ENCODE measurements at places on chromosomes 5 and 9.
A peak's percentile ranks its signal among the peaks of the same experiment; 100 is the strongest.

DNA sequence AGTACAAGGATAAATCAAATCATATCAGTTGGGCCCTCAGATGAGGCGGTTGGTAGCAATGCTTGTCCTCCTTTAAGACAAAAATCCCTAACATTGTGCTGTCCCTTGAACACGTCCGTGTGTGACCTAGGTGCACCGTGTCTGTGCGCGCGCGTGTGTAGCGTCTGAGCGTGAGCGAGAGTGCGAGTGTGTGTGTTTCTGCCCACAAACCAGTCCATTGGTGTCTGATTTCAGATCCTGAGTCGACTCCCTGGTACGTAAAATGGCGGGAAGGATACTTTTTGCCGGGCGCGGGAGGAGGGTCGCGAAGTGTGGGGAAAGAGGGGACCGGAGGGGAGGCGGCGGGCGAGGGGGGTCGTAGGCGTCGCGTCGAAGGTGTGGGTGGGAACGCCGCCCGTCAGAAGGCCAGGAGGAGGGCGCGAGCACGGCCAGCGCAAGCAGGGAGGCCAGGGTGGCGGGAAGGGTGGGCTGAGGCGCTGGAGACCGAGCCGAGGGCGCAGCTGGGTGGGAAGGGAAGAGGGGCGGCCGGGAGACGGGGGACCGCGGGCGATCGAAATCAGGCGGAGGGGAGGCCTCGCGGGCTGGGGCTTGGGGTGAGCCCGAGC, 8.9 kb downstream of the OTP start:
- DNase-seq = no peak

GRCh38 chr5:147782110-147783028, at the start of gene JAKMIP2:
Gene JAKMIP2 (minus strand): TSS chr5:147782728. CDS start chr5:147671806, 110,922 bp downstream.
- DNase-seq = peak; percentile 97

GRCh38 chr5:124289641-124290311, 456.7 kb downstream of the ZNF608 start:
- DNase-seq = peak; percentile 7

DNA sequence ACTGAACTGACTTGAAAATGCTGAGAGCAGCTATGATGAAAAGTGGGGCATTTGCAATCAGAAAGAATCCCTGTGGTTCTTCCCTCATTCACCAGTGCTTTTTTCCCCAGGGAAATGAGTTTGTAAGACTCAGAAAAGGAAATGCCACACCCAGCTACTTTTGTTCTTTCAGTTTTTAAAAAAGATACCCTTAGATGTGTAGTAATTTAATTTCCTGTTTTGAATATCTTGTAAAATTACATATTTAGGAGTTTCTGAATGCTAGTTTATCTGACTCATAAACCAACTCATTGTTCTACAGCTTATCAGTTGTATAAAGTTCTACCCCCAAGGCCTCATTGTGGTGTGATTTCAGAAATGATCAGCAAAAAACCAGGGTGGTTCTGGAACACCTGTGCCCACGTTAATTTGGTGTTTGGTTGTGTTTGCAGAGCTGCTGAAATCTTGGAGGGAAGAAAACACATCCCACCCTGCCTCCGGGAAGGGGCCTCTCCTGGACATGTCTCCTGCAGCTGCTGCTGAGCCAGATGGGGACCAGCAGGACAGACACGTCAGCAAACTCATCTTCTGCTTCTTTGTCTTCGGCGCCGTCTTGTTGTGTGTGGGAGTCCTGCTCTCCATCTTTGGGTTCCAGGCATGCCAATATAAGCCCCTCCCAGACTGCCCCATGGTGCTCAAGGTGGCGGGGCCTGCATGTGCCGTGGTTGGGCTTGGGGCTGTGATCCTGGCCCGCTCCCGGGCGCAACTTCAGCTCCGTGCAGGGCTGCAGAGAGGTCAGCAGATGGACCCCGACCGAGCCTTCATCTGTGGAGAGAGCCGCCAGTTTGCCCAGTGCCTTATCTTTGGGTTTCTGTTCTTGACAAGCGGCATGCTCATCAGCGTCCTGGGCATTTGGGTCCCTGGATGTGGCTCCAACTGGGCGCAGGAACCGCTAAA, 2.8 kb downstream of the TMEM171 start:
- peak; percentile 32 for DNase-seq

- peak; percentile 67 for DNase-seq
These were observed 4.4 kb upstream of the CEP72 start for GRCh38 chr5:607541-608428.

GRCh38 chr5:97735209-97735608, 552.2 kb upstream of the RIOK2 start:
- DNase-seq = no peak

GRCh38 chr5:17277907-17278306, 60.5 kb downstream of the BASP1 start:
- no peak for DNase-seq

GRCh38 chr9:129841071-129841470, 5.8 kb downstream of the USP20 start:
- no peak for DNase-seq

DNA sequence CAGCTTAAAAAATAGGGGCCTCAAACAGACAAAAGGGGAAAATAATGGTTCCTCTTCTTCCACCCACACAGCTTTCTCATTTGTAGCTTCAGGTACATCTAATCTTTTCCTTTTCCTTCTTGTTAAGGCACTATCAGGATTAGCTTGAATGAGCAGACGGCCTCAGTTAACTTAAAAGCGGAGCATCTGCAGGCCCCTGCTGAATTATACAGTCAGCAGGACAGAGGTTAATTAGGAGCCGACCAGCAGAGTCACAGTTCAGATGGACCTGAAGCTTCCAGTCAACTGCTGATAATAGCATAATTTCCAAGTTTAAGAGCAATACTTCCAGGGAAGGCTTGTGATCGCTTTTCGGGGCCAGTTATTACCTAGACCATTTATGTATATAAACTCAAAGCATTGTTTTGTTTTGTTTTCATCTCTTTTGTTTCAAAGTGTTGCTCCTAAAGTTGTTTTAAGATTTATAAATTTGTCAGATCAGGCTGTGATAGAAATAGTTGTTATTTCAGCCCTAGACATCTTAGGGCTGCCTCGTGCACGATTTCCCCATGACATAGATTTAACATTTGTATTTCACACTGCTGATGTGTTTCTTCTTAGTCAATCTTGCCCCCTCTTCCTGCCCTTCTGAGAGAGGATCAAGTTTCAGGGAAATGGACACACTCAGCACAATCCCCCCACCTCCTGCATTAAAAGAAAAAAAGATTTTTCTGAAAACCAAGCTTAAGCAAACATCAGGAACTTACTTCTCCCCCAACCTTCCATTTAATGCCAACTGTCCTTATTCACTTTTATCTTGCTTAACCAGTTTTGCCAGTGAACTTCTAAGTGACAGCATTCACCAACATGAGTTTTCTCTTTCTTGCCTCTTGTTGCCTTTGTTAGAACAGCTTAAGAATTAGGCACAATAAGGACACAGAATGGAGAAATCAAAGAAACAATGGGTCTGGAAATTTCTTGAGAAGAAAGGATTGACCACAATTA, 449.8 kb downstream of the ARHGEF28 start:
- DNase-seq = no peak

DNA sequence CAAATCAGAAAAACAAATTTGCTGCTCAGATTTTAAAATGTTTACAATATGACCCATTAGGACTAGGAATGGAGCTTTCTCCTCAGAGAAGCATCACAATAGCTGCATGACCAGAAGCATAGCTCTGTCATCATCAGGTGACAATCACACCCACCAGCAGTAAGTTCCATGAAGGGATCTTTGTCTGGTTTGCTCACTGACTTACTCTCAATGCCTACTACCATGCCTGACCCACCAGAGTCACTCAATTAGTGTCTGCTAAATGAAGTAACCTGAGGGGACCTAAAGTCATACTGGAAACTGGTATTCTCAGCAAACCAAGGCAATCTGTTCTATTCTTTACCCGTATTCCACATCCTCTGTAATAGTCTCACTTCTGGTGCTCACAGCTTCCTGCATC, 7.7 kb downstream of the ERMP1 start:
- no peak for DNase-seq

DNA sequence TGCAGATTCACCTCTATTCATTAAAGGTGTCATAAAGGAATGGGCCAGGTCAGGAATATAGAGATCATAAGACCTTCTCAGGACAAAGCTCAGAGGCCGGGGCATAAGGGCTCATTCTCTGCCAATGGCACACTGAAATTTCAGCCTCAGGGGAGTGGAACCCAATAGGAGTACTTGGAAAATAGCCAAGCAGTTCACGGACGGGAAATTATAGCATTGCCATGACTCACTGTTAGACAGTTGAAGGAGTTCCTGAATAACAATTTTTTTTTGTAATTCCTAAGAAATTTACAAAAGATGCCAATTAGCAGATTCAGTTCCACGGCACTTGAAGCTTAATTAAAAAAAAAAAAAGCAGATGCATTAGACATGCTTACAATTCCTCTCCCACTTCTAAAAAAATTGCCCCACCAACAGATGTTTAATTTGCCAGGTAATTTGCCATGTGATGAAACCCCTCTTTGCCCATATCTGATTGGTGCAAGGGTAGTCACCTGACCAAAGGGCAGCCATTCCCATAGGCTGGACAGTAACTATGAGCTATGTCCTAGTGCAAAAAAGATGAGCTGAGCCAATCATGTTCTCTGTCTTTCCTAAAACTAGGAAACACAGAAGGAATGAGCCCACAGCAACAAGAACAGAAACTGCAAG, 58.6 kb downstream of the PTCD2 start:
- DNase-seq = no peak

DNA sequence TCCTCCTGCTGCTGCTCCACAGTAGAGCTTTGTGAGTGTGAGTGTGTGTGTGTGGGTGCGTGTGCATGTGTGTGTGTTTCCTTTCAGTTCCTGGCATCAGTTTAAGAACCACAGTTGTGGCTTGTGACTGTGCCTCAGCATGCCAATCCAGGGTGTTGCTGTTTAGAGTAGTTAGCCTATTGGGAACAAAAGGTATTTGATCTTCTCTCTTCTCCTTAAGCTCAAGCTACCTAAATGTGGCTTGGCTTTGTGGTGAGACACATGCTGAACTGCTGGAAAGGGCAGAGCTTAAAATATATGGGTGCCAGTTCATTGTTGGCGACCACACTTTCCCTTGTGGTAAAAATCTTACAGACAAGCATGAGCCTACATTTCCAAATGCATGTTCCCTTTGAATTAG, 116.6 kb upstream of the BNC2 start:
- DNase-seq = no peak

All from OCI-LY7 (cell line).